Left renal pelvis (tissue), 4 donors: ENCODE measurements at places on chromosomes 11 and 22.

- DNase-seq, result no peak
These were observed 38.5 kb downstream of the RIBC2 start for GRCh38 chr22:45451972-45452371.

GRCh38 chr11:64100782-64101353 is 65.0 kb downstream of the MACROD1 start:
- DNase-seq, result no peak

DNA sequence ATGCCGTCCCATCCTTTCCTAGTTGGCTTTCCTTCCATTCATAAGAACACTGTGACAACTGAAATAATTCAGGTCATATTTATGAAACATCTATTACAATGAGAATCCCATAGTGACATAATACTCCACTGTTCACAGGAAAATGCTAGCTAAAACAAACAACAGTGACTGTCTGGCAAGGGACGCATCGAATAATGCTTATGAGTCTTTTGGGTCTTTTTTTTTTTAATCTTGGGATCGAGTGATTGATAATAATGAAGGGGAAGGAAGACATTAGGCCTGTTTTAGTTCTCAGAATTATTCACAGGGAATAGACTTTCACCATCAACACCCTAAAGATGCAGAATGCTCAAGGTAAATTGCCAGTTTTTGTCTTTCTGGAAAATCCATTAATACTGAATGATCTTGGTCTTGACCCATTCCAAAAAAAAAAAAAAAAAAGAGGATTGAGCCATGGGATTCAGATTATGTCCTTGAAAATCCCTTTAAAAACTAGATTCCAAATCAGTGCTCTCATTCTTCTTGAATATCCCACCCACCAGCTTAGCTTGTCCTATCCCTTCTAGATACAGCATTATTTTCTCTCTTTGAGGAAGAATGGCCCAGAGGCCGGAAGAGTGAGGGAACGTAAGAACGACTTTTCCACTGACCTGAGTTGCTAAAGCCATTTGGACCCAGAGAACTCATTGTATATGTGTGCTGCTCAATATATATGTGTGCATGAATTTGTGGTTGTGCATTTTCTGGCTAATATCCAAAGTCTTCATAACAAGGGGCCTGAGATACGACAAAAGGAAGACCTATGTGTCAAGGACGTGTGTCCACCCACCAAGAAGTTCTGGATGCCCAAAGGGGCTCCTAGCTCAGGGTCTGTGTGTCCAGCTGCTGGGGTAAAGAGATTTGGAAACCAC is 35.2 kb upstream of the CREB3L1 start:
- no peak for DNase-seq

- no peak for DNase-seq
These were observed 27.7 kb upstream of the SHANK2 start for GRCh38 chr11:71279916-71280645.

DNA sequence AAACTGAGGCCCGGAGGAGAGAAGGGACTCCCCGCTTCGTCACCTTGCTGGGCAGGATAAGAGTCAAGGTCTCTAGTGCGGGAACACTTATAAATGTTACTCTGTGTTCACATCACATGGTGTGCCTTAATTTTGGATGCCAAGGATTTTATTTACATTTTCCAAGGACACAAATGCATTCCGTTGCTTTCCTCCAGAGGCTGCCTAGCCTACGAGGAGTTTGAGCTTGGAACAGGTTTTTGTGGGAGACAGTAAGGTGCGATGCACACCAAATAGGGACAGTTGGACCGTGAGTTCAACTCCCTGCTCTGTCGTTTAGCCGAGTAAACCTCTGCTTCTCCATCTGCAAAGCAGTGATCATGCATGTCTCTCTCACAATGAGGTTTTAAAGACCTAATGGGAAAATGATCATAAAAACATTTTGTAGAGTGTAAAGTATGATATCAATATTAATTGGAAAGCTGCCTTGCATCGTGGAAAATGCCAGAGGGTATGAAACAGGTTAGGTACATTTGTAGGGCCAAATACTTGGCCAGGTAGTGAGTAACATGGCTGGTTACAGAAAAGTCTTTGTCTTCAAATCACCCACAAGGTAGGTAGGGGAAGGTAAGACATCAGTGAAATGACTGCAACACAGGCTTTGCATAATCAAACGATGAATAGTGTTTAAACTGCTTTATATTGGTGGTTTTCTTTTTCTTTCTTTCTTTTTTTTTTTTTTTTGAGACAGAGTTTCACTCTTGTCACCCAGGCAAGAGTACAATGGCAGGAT is 61.8 kb downstream of the ST3GAL4 start:
- DNase-seq, result no peak

- no peak for DNase-seq
These were observed 27.5 kb upstream of the CRYBB3 start for GRCh38 chr22:25172153-25172552.

GRCh38 chr11:128733440-128734102 is 39.7 kb downstream of the FLI1 start:
- DNase-seq, result no peak

- no peak for DNase-seq
These were observed 92.8 kb upstream of the APOA1 start for GRCh38 chr11:116930177-116930576.

- no peak for DNase-seq
These were observed 90.5 kb upstream of the ALX4 start for GRCh38 chr11:44400431-44400830.

DNA sequence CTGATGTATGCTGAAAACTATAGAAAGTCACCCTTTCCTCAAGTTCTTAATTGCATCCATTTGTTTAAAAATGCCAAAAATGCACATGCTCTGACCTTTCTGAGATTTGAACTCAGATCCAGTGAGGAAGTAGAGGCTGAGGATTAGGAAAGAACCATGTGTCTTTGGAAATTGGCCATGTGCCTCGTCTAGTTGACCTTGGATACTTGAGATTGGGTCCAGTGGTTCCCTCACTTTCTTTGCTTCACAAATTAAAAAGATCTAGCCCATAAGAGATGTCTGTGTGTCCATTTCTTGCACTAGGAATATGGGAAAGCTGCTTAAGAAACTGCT is 128.3 kb downstream of the MAML2 start:
- DNase-seq, result no peak

GRCh38 chr22:40076702-40077645 is 82.2 kb downstream of the FAM83F start:
- DNase-seq, result no peak

DNA sequence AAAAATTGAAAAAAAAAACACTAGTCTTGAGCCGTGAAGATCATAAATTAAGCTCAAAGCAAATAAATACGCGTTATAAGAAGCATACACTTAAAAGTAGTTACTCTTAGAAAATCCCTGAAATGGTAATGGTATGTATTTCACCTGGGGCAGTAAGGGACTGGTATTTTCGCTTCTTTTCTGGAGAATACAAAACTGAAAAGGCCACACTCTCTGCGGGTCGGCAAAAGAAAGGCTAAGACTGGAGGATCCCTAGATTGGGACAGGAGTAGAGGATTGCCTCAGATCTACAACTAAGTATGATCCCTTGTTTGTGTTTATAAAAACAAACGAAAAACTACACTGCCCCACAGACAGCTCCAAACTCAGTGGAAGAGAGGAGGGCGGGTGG is 617 bp downstream of the TSG101 start:
- no peak for DNase-seq

DNA sequence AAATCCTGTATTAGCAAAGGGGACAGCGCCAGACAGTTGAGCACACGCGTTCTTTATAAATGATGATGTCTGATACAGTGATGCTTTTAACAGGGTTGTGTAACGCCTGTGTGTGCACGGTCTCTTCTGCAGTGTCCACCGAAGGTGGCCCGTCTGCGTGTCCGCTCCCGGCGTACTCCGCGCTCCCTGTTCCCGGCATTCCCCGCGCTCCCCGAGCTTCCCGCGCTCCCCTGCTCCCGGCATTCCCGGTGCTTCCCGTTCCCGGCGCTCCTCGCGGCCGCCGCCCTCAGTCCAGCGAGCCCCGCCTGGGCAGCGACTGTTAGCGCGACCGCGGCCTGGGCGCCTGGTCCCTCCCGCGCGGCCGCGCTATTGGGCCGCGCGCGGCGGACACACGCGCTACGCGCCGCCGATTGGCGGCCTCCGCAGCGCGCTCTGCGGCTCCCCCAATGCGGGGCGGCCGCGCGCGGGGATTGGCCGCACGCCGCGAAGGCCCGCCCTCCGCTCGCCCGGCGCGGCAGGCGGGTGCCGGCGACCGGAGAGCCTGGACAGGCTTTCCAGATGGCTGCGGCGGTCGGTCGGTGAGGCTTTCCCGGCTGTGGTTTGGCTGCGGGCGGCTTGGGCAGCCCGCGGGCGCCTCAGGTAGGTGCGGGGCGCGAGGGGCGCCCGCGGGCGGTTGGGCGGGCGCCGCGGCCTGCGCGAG is at the start of gene DGCR8:
Gene DGCR8 (plus strand): TSS at position 497 of the 700 bp plus-strand sequence. CDS start 5,723 bp downstream, outside the sequence.
- DNase-seq, result peak; percentile 93

DNA sequence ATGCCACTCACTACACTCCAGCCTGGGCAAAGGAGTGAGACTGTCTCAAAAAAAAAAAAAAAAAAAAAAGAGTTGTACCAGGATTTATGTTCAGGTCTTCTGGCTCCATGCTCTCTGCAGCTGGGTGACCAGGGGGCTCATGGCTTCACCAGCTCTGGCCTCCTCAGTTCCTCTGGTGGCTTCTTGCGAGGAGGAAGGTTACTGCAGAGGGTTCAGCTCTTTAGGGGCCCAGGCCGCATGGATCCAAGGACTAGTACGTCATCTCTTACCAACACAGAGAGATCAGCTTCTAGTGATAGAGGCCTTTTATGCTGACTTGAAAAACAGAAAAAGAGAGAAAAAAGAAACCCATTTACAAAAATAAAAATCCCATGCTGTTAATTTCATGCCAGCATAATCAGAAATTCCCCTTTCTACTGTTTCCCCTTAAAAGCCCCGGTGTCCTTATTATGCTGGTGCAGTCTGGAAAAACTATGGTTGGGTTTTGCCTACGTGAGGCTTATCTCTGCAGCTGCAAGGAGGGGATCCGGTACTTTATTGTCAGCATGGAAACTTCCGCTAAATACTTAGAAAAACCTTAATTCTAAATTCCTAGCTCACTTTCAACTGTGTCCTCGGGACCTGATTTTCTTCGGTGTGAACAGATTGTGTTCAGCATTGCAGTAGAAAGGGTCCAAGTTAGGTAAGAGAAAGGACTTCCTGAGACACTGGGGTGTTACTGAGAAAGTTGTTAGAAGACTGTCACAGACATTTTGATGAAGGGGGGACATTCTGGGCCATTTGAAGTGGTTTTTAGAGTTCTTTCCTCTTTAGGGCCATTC is 13.7 kb downstream of the ZBTB16 start:
- no peak for DNase-seq

DNA sequence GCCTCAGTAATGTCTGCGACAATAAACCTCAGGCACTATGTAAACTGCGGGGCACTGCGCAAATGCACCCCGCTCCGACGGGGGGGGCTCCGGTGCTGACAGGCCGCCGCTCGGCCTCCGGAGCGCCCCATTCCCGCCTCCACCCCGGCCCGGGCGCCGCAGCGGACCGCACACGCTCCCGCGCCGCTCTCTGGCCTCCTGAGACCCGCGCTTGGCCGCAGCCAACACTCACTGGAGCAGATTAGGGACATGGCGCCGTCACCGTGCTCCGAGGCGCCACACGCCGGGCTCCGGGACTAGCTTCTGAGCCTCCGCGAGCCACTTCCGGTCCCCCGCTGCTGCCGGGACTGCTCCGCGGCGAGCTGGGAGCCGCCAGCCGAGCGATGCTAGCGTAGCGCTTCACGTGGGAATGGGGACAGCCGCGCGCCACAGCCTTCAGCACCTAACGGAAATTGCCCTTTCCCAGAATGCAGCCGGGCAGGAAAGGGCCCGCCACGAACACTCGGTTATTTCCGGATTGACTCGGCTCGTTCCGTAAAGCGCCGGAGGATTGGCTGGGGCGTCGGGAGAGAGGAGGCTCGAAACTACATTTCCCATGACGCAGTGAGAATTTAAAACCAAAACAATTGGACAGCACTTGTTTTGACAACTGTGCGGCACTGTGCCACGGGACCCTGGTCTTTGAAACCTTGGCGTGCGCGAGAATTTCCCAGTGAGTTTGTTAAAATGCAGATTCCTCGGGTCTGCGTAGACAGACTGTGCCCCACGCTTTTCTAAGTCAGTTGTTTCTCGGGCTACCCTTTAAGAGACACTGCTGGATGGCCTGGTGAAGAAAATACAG is at the start of gene PRPF19:
Gene PRPF19 (minus strand): TSS at position 454 of the 841 bp plus-strand sequence. CDS start 203 bp downstream, at position 251.
- DNase-seq, result peak; percentile 97

- no peak for DNase-seq
These were observed 40.0 kb downstream of the TENM4 start for GRCh38 chr11:79400717-79401330.

GRCh38 chr11:93871526-93871925 is 21.1 kb upstream of the VSTM5 start:
- no peak for DNase-seq
